NCI-H748 treated with DMSO at 0.1 percent for 48 hours (cell line): ENCODE measurements at places on chromosomes 1 and 21.

GRCh38 chr1:147758379-147759100, 1.9 kb downstream of the GJA5 start:
- DNase-seq = no peak

DNA sequence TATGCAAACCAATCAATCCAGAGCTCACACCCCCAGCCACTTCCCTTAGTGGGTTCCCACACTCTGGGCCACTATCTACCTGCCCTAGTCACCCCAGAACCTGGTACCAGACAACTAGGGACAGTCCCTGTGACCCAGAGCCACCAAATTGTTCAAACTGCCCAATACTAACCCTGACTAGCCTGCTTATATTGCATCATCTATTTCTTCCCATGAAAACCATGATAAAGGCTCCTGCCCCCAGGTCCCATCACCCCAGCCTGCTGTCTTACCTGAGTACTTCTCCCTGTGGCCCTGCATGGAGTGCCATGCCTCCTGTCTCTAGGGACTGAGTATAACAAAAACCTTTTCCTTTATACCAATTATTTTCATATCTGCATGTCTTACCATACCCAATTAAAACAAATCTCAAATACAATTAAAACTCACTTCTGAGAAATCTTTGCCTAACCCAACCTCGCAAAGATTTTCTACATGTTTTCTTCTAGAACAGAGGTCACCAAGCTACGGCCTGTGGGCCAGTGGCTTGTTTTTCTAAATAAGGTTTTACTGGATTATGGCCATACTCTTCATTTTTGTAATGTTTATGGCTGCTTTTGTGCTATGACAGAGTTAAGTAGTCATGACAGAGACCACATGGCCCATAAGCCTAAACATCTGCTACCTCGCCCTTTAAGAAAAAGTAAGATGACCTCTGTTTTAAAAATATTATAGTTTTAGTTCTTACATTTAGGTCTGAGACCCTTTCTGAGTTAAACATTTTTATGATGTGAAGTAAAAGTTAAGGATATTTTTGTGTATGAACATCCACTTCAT, 31.0 kb upstream of the NID1 start:
- no peak for DNase-seq

GRCh38 chr1:5522531-5523145, 469.6 kb downstream of the NPHP4 start:
- DNase-seq = no peak

DNA sequence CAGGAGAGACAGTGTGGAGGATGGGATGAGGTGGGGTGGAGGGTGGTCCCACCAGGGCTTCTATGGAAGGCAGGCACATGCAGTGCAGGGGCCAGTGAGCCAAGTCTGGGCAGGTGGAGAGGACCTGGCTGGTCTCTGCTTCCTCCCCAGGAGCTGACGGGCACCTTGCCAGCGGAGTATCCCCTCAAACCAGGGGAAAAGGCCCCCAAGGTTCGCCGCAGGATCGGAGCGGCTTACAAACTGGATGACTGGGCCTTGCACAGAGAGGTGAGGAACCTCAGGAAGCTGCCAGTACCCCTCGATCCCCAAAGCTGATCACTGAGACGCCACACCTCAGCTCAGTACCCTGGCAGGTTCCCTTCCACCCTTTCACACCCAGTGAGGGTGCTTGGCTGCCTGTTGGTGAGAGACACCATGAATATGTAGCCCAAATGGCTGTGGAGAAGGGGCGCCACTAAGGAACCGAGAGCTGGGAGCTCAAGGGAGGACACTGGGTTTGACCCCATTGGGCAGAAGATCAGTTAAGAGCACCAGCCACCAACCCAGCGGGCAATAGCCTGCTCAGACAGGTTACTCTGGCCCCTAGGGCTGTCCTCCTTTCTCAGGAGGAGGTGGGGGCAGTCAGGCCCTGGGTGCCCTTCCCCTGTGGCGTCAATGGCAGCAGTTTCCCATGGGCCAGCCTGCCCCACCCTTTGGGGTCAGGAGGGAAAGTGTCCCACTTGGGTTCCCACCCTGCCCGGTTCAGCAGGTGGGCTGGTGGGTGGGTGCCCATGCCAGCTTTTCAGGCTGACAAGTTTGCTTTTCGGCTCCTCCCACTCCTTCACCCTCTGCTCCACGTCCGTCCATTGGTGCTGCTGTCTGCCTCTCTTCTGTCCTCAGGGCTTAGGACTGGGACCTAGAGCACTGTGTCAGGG, 5.5 kb downstream of the INAVA start:
- DNase-seq = no peak

- no peak for DNase-seq
These were observed 25.5 kb upstream of the RBBP5 start for GRCh38 chr1:205147191-205147835.

GRCh38 chr1:44417351-44418021, 12.4 kb downstream of the RNF220 start:
- DNase-seq = peak; percentile 53

GRCh38 chr1:64934115-64934877, 32.1 kb downstream of the JAK1 start:
- no peak for DNase-seq

DNA sequence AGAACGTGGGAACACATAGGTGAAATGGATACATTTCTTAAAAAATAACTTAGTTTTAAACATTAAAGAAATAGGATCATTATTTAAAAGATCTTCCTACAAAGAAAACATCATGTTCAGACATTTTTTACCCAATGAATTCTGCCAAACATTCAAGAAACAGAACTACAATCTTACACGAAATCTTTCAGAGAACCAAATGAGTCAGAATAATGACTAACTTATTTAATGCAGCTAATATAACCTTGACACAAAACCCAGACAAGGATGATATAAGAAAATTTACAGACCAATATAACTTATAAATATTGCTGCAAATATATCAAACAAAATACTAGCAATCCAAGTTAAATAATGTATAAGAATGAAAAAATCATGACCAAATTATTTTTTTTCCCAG, 220.1 kb upstream of the KCNK2 start:
- no peak for DNase-seq

GRCh38 chr1:120176092-120176855, at the start of gene SEC22B:
SEC22B (minus strand) TSS chr1:120176520; CDS start chr1:120176381, 139 bp downstream.
- peak; percentile 87 for DNase-seq

GRCh38 chr1:243411472-243411871, 155.6 kb downstream of the SDCCAG8 start:
- DNase-seq = no peak

DNA sequence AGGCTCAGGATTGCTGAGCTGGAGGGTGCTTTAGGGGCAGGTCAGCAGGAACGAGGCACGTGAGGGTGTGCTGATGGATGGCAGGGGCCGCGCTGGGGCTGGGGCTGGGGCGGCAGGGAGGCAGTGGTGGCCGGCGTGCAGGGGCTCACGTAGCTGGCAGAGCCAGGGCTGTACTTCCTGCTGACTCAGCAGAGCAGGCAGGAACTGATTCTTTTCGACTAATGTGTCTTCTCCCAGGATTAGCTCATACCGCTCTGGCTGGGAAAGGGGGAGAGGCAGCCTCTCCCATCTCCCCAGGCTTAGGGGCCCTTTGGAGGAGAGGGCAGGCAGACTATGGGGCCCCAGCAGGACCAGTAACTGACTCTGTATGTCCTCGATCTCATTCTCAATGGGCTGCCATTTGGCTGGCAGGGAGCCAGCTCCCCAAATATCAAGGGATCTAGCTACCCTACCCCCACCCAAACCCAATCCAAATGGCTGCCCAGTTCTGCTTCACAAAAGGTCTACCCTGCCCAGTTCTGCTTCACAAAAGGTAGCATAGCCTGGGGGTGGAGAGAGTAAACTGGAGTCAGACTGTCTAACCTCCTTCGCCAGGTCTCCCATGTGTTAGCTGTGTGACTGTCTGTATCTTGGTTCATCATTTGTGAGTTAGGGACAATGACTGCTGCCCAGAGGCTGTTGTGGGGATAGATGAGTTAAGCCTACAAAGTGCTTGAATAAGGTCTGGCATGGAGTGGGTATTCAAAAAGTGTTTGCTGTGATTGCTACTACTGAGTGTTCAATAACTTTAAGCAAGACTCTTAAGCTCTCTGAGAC, 100.1 kb upstream of the SLC2A1 start:
- peak; percentile 67 for DNase-seq

DNA sequence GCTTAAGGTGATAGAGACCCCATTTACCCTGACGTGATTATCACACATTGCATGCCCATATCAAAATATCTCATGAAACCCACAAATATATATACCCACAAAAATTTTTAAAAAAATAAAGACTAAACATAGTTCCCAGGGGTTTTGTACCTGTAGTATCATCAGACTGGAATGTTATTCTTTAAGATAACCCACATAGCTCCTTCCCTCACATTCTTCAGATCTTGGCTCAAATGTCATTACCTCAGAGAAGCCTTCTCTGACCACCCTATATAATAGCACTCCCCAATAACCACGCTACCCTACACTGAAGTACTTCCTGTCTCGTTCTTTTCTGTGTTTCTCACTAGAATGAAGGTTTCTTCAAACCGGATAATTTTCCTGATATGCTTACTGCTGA, 138.3 kb upstream of the SNX7 start:
- no peak for DNase-seq

- no peak for DNase-seq
These were observed 1.5 kb downstream of the ENSA start for GRCh38 chr1:150627826-150628410.

DNA sequence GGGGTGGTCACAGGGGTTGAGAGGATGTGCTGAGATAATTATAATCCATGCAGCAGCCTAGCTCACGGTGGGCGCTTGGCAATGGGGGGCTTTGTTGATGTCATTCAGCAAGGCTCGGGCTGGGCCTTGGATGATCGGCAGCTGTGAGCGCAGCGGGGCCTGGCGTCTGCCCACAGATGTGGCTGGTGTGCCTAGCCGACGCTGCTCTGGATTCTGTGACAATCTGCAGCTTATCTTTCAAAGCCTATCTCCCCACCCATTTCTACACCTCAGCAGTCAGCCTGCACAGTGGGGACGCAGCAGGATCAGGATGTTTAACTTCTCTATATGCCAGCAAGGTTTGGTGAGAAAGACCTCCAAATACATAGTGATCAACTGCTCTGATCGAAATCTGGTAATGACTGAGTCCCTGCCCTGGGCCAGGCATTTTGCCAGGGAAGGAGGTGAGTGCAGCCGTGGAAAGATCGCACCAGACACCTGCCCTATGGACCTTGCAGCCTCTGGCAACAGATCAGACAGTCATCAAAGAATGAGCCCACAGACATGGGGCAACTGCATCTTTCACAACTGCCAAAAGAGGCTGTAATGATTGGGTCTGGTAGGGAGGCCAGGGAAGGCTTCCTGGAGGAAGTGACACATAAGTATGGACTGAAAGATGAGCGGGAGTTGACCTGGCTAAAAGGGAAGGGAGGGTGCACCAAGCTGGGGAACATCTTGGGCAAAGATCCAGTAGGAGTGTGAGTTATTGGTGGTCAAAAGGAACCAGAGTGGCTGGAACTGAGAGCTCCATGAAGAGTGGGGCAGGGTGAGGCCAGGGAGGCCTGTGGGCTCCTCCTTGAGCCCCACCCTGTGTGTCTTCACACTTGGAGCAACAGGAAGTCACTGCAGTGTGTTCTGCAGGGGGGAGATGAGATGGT, 35.3 kb downstream of the EPHB2 start:
- DNase-seq = no peak

- no peak for DNase-seq
These were observed 2.8 kb downstream of the TCEA3 start for GRCh38 chr1:23421753-23422240.

DNA sequence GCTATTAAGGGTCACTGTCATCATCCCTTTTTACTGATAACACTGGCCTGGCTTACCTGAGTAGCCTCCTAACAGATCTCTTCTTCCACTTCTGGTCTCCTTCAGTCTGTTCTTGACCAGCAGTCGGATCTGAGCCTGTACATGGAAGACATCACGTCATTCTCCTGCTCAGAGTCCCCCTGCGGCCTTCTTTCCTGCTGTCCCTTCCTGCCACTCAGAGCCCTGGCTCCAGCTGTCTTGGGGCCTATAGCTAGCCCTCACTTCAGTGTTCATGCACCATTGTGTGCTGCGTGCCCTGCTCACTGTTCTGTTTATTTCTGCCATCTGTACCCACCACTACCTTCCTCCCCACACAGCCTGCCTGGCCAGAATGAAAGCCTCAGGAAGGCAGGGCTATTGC, 8.4 kb downstream of the ADARB1 start:
- DNase-seq = no peak

- no peak for DNase-seq
These were observed 387.3 kb downstream of the RYR2 start for GRCh38 chr1:237429252-237429651.

DNA sequence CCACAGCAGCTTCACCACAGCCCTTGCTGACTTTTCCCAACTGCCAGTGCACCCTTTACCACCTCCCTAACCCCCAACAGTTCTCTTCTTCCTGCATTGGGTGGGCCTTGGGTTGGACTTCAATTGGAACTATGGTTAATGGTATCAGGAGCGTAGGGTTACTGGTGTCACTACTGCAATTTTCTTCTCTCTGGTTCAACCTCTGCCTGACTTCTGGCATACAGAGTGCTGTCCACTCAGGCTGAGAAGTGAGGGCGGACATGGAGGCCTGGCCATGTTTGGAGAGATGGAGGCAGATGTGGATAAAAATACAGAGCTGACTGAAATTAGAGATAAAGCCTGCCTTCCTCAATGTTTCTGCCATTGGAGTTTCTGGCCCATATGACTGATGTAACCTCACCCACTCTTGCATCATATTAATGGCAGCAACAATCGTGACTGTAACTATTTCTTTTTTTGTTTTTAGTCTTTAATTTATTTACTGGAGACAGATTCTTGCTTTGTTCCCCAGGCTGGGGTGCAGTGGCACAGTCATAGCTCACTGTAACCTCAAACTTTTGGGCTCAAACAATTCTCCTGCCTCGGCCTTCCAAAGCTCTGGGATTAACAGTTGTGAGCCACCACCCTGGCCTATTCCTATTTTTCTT, 87.8 kb downstream of the NAV1 start:
- DNase-seq = no peak

GRCh38 chr1:10744654-10745238, 51.7 kb downstream of the CASZ1 start:
- DNase-seq = no peak

GRCh38 chr1:45862008-45862407, 58.6 kb downstream of the MAST2 start:
- no peak for DNase-seq

GRCh38 chr1:31409946-31410858, 2.8 kb upstream of the SERINC2 start:
- no peak for DNase-seq

- DNase-seq = no peak
These were observed 244.4 kb downstream of the KAZN start for GRCh38 chr1:14842891-14843290.
